NAMALWA (cell line): ENCODE measurements at places on chromosomes 13 and 19.

DNA sequence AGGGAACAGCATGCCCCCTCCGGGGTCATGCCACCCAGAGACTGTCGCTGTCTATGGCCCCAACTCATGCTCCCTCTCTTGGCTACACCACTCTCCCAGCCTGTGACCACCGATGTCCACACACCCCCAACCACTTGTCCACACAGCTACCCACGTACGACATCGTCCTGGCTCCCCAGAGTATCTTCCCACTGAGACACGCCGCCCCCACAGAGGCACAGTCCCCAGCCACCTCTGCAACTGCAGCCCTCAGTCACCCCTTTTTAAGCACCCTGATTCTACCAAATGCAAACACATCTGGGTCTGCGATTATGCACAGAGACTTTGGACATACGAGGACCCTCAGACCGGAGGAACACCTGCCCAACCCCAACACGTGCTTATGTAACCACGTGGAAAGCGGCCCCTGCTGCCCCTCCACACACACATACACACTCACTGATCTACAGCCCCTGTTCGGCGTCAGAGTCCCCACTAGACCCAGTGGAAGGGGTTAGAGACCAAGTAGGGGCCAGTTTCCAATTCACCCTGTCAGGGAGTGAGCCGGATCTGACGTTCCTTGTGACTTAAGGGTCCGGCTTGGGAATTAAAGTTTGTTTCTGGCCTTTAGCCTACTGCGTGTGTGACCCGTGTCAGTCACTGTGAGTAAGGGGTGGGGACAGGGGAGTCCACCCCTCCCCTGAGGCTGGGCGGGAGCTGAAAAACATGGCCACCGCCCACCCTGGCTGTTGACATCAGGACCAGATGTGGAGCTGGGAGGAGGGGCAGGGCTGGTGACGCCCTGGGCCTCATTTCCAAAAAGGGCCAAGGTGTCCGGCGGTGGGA, 11.9 kb upstream of the AXL start:
- no peak for DNase-seq

- DNase-seq: no peak
Observed at GRCh38 chr13:41939398-41939797, 21.5 kb downstream of the VWA8 start.

GRCh38 chr13:110443622-110444225, 117.8 kb downstream of the RAB20 start:
- DNase-seq: no peak

DNA sequence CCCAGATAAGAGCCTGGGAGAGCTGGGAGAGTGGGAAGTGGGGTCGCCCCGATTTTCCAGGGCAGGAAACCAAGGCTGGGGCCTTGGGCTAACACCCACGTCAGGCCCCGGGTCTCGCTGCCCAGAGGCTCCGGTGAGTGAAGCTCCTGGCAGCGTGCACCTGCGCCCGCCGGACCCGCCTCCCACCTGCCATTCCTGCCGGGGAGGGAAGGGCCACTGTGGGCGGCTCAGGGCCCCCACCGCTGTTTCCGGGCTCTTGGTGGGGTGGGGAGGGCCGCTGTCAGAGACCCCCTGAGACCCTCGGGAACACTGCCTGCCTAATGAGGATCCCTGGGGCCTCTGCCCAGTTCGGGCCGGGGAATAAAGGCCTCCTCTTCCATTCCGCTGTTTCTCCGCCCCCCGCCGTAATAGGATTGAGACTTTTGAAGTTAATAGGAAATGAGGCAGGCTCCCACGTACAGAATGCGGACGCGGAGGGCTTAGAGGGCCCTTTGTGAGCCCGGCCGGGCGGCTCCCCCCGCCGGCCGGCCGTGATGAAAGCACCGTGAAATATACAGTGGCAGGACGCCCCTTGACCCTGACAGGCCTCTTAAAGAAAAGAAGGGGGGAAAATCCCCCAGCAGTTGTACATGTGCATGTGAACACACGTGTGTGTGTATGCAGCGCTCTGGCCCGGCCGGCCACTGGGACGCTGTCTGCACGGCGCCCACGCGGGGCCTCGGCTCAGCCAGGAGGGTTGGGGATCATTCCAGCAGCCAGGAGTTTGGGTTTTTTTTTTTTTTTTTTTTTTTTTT, 33.2 kb downstream of the EFNA2 start:
- peak; percentile 44 for DNase-seq

DNA sequence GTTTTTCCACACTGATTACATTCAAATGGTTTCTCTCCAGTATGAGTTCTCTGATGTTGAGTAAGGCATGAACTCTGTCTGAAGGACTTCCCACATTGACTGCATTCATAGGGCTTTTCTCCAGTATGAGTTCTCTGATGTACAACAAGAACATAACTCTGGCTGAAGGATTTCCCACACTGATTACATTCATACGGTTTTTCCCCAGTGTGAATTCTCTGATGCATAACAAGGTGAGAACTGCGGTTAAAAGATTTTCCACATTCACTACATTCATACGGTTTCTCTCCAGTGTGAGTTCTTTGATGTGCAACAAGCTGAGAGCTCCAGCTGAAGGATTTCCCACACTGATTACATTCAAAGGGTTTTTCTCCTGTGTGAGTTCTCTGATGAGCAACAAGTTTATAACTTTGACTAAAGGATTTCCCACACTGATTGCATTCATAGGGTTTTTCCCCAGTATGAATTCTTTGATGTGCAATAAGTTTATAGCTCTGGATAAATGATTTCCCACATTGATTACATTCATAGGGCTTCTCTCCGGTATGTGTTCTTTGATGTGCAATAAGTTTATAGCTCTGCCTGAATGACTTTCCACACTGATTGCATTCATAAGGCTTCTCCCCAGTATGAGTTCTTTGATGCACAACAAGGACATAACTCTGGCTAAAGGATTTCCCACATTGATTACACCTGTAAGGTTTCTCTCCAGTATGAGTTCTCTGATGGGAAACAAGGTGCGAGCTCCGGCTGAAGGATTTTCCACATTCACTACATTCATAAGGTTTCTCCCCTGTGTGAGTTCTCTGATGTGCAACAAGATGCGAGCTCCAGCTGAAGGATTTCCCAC, 23.5 kb downstream of the ZNF180 start:
- peak; percentile 41 for DNase-seq

DNA sequence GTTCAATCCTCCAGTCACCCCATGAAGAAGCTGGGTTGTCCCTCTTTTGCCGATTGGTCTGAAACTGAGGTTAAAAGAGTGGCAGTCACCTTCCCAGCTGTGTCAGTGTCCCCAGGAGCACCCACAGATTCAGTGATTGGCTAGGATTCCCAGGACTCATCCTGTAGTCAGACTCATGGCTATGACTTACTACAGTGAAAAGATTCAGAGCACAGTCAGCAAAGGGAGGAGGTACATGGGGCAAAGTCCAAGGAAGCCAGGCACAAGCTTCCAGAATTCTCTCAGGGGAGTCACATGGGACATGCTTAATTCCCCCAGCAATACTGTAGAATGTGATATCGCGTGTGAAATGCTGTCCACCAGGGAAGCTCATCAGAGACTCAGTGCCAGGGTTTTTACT, 14.2 kb downstream of the ZNF473 start:
- no peak for DNase-seq

- DNase-seq: no peak
Observed at GRCh38 chr13:109389456-109389855, 396.9 kb downstream of the IRS2 start.

- DNase-seq: no peak
Observed at GRCh38 chr13:48393698-48394085, 19.2 kb downstream of the LPAR6 start.

DNA sequence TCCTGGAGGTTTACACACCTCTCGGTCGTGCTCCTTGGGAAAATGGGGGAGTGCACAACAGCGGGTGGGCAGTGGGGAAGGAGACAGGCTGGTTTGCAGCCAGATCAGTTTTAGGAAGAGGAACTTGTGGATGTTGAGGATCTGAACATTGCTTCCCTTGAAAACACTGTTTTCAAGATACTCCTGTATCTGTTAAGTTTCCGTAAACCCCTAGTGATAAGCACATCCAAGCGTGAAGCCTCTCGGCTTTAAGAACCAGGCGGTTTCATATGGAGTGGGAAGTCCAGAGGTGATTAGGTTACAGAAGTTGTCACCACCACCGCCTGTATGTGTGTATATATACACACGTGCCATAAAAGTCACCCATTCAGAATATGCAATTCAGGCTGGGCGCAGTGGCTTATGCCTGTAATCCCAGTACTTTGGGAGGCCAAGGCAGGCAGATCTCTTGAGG, 47.4 kb downstream of the SIPA1L3 start:
- DNase-seq: no peak

DNA sequence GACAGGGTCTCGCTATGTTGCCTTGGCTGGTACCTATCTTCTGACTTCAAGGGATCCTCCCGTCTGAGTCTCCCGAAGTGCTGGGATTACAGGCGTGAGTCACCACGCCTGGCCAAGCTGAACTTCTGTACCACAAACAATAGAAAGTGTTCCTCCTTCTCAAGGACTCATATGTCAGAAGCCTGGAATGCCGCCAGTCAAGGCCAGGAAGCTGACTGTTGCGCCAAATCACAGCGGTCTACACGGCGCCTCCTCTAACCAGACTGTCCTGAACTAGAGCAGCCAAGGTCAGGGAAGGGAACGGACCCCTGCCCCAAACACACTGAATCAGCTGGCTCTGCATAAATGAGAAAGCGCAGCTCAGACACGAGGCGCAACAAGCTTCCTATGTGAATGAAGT, 14.6 kb downstream of the RAB20 start:
- no peak for DNase-seq

DNA sequence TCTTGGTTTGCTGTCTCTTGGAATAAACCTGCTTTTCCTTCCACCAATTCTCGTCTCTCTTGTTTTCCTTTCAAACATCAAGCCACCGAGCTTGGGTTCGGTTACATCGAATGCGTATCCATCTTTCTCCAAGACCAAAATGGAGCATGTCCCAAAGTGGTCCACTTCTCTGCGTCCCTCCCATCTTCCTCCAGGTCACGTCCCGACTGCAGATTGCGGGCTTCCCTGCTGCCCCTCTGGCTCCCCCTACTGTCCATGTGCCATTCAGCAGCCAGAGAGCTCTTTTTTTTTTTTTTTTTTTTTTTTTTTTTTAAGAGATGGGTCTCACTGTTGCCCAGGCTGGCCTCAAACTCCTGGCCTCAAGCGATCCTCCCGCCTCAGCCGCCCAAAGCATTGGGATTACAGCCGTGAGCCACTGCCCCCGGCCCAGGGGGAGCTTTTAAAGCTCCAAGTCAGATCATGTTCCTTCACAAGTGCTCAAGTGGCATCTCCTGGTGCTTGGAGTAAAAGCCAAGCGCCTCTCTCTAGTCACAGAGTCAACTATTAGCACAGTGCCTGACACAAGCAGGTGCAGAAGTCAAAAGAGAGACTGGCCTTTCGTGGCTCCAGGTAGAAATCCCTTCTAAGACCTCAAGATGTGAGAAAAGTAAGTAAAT, 10.0 kb downstream of the COL5A3 start:
- DNase-seq: peak; percentile 75

DNA sequence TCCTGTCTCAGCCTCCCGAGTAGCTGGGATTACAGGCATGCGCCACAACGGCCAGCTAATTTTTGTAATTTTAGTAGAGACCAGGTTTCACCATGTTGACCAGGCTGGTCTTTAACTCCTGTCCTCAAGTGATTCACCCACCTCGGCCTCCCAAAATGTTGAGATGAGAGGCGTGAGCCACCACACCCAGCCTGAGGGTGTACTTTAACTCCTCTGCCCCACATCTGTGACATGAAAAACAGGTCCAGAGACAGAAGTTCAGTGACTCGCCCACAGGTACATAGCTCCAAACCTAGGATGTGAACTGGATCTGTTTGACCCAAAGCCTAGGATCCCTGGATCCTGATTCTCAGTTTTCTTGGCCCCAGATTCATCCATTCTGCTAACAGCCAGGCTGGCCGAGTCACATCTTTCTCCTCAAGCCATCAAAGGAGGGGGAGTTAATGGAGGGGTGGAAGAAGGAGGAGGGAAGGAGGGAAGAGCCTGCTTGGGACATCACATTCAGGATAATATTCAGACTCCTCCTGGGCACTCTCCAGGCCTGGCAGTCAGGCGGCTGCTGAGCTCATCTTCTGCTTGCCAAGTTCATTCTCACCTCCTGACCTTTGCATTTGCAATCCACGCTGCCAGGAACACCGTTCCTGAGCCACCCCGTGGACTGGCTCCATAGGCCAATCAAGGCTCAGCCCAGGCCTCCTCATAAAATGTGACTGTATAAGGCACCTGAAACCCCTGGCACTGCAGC, 3.1 kb downstream of the SPC24 start:
- no peak for DNase-seq

DNA sequence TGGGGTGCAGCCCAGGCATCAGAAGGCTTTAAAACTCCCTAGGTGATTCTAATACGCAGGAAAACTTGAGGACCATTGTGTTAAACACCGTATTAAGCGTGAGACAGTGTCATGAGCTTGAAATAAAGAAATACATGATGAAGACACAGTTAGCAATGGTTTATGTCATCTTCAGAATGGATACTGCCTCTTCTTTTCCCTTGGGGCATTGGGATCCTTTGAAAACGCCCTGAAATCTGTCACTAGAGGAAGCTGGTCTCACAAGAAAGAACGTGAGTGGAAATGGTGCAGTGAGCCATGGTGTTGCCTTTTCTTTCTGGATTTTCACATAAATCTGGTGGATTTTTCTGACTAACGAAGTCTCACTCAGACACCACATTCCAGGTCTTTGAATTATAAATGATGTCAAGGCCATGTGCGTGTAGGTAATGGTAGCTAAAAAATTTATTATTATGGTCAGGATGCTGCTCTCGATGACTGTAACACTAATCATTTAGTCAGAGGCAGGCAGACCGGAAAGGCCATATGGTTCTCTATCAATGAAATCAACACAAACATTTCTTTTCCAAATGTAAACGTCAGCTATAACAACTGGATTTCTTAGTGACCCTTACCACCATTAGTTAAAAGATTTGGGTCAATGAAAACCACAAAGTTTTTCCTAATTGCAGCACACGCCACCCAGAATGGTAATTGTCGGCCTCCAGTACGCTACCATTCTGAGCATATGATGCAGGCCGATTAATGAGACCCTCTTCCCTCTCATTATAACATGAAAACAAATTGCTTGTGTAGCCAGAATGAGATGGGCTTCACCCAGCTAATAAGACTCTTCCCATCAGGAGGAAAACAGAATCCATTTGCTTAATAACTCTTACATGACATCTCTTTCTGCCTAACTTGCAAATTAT, 105.6 kb downstream of the SLC7A1 start:
- DNase-seq: no peak

- no peak for DNase-seq
Observed at GRCh38 chr13:46181377-46181839, 569 bp downstream of the LCP1 start.
